ENCODE measurements at places on chromosomes 2 and 18.

DNA sequence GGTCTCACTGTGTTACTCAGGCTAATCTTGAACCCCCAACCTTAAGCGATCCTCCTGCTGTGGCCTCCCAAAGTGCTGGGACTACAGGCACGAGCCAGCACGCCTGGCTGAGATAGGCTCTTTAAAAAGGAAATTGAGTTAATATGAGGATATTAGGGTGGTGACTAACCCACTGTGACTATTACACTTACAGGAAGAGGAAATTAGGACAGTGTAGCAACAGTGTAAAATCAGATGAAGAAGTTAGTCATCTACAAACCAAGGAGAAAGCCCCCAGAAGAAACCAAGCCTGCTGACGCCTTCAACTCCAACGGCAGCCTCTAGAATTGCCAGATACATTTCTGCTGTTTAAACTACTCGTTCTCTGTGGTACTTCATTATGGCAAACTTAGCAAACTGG, 711.9 kb downstream of the SUCLG1 start:
- no peak for DNase-seq

DNA sequence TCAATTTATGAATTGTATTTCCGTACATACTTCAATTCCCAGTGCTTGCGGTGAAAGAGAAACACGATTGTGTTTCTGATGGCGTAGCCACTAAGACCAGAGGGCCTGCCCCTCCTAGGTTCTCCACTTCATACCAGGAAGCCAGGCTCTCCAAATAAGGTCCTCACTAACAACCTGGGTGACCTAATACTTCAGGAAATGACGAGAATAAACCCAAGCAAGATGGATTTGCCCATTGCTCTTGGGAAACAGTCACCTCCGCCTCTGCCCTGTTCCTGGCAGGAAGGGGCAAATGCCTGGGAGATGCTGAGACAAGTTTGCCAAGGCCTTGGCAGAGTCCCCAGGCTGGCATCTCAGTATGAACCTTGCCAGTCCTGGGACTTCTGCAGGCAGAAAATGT, 41.8 kb downstream of the TTC32 start:
- no peak for DNase-seq

DNA sequence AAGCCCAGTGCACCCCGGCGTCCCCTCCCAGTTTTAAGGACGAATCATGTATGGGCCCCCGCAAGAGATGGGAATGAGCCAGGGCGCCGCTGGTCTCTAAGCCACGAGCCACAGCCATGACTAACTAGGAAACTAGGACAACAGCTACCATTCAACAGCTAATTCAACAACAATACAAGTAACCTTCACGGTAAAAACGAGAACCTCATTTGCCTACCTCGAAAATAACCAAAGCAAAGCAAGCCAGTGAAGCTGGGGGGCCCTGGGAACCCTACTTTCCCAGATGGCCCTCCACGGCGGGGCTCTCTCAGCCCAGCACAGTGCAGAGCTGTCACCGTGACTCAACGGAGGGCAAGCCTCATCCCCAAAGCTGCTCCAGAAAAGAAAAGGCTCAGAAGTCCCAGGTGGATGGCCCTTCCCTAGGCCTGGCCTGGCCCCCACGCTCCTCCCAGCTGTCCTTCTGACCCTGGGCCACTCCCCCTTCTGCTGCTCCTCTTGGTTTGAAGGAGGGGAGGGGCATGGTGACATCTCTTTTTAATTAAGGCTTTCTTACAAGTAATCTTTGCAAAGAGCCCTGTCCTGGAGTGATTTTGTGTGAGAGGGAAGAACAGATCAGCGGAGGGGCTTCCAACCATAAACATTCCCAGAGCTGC, 126.3 kb downstream of the HDAC4 start:
- no peak for DNase-seq

DNA sequence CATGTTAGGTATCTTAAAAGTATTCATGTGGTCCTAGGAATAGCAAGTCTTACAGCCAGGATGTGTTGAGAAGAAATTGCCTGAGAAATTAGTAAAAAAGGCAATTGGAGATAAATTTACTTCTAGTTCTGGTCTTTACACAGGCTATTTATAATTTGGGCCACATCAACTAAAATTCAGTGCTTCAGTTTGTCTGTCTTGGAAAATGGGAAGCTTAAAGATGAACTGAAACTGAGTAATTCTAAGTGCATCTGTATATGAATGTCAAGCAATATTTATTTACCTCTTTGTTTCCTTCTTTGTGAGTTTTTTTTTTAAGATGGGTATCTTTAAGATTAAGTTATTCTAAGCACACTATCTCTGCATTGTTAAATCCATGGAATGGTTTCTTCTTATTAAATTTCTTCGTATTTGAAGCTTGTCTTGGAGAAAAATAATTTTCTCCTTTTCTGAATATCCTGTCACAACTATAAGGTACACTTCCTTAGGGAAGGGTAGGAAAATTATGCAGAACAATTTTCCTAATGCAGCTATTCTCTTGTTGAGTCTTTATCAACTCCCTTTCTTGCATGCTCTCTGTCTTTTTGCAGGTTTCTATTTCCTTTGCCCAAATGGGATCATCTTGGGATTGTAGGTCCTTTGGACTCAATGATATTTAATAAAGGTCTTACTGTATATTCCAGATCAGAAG, 39.7 kb upstream of the MMADHC start:
- DNase-seq: no peak

GRCh38 chr2:240219208-240219890, 78.9 kb upstream of the OTOS start:
- DNase-seq: no peak

DNA sequence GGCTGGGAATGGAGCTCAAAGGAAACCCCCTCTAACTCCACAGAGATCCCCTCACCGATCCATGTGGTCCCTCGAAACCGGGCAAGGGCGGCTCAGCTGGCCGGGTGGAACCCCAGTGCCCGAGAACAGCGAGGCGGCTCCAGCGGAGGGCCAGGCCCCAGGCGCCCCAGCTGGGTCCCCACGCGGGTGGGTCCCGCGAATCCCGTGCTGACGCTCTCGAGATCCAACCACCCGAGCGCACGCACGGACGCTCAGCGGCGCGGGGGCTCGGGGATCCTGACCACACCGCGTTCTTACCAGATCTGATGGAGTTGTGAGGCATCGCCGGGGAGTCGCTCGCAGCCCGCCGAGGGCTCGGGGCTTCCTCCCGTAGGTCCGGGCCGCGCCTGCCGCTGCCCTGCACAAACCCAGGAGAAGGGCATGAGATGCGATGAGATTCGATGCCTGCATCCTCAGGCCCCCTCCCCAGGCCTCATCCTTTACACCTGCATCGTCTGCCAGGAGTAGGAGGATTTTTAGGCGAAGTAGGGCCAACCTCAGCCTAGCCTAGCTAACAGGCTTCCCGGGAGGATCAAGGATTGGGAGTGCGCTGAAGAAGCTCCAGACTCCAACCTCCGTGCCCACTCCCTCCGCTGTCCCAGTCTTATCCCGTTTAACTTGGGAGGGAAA, 514 bp downstream of the PAX8 start:
- no peak for DNase-seq

DNA sequence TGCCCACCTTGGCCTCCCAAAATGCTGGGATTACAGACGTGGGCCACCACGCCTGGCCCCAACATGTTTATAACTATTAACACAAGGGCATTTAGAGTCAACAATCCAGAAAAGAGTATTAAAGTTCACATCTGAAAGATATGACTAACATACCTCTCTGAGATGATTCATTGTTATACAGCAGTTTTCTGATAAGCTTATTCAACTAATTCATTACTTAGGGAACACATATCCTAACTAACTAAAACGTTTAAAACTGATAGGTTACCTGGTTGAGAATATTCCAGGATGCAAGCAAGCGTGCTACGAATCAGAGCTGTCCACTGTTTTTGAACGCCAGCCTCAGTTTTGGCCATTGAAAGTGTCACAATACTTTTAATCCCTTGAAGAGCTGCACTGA, 34.0 kb upstream of the STRN start:
- DNase-seq: no peak

DNA sequence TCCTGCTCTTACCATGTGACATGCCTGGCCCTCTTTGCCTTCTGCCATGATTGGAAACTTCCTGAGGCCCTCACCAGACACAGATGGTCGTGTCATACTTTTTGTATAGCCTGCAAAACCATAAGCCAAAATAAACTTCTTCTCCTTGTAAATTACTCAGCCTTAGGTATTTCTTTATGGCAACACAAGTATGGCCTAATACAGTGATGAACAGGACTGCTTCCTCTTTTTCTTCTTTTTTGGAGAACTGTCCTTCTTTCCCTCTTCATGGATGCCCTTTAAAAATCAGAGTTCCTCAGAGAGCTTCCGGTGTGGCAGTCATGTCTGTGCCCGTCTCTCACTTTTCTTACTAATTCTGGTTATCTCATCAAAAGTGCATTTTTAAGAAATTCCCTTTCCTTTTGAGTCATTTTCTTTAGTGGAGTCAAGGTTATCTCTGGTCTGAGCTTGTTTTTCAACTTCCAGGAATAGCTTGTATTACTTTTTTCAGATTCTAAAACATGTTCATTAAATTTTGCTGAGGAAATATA, 9.2 kb upstream of the IL1A start:
- DNase-seq: no peak

- no peak for DNase-seq
These were observed 43.2 kb upstream of the ZC3H15 start for GRCh38 chr2:186442885-186443284.

DNA sequence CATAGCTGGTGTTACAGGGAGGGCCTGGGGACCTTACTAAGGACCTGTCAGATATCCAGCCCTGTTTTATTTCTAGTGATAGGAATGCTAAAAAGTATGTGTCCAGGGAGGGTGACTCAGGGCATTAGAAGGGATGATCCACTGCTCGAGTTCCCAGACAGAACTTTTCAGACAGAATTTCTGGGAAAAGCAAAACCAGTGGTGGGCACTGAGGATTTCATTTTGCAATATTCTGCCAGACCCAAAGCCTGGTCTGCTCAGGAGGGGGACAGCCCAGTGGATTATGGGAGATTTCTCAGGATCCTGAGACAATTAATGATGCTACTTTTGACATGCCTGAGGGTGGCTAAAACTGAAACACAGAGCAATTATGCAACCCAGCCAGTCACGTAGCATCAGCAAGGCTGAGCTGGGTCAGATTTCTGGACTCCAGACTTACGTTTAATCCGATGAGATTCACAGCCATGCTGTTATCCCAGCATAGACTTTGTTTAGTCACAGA, 4.7 kb upstream of the KCNE4 start:
- DNase-seq: no peak
